Pancreas (tissue), 10 donors: ENCODE measurements at places on chromosomes 11 and 22.

- no peak overlapping the region for H3K27ac ChIP-seq
- no peaks in the 10 kb centered on the region for H3K4me1 ChIP-seq
- no peak for DNase-seq
These were observed 28.3 kb downstream of the ACER3 start for GRCh38 chr11:76888989-76889388.

GRCh38 chr22:34914846-34915245, 151.1 kb upstream of the ISX start:
- no peaks in the 10 kb centered on the region for H3K27me3 ChIP-seq
- no peaks in the 10 kb centered on the region for H3K36me3 ChIP-seq
- H3K4me3 ChIP-seq, result no peak overlapping the region
- DNase-seq, result no peak
- no peaks in the 10 kb centered on the region for H3K4me1 ChIP-seq

DNA sequence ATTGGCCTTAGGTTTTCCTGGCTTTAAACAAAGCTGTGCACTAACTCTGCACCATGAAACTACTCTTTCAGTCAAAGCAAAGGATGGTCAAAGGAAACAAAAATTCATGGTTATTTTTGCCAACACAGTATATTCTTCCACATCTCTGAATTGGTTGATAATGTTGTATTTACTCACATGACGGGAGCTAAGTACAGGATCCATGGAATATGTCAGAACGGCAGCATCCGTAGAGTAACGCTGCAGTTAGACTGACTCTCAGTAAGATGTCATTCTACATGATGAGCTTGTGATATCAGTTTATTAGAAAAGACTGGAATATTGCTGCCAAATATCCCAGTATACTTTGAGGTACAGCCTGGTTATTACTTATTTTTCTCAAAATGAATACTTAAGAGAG, 172.1 kb downstream of the PGR start:
- no peak for DNase-seq
- no peak overlapping the region for H3K4me3 ChIP-seq
- no peaks in the 10 kb centered on the region for H3K4me1 ChIP-seq
- H3K27ac ChIP-seq, result no peak overlapping the region

DNA sequence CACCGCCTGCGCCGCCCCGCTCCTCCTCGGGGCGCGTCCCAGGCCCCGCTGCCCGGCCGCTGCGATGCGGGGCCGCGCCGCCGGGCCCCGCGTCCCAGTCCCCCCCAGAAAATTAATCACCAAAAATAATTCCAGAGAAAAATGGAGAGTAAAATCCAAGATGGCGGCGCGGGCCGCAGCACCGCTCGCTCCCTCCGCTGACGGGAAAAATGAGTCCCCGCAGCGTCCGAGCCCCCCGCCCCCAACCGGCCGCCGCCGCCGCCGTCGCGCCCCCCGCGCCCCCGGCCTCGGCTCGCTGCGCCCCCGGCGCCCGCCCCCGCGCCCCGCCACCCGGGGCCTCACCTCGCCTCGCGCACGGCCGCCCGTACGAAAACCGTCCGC, at the start of gene KMT5B:
KMT5B (minus strand) TSS at position 162 of the 381 bp plus-strand sequence. CDS start 23,220 bp downstream, outside the sequence.
- H3K4me3 ChIP-seq, result peak within 1 kb of the TSS; percentile 72
- H3K27ac ChIP-seq, result peak within 1 kb of the TSS; percentile 99
- H3K27me3 ChIP-seq, result no peaks in the 10 kb centered on the region
- peak; percentile 49 for DNase-seq
- H3K36me3 ChIP-seq, result no peaks in the 10 kb centered on the region

DNA sequence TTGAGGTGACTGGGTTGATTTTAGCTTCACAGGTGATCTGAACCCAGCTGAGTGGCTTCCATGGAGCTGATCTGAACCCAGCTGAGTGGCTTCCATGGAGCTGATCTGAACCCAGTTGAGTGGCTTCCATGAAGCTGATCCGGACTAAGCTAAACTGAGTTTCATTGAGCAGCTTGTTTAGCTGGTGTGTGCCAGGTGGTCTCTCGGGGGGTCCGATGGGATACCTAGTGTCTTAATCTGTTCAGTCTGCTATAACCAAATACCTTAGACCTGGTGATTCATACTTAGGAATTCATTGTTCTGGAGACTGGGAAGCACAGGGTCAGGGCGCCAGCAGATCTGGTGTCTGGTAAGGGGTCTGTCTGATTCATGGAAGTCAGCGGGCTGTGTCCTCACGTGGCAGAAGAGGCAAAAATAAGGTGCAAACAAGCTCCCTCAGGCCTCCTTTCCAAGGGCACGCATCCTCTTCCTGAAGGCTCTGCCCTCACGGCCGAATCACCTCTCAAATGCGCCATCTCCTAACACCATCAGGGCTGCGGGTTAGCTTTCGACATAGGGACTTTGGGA, 52.5 kb upstream of the KCNQ1OT1 start:
- H3K4me1 ChIP-seq, result no peaks in the 10 kb centered on the region
- no peak overlapping the region for H3K27ac ChIP-seq
- H3K36me3 ChIP-seq, result no peaks in the 10 kb centered on the region
- H3K4me3 ChIP-seq, result no peak overlapping the region

DNA sequence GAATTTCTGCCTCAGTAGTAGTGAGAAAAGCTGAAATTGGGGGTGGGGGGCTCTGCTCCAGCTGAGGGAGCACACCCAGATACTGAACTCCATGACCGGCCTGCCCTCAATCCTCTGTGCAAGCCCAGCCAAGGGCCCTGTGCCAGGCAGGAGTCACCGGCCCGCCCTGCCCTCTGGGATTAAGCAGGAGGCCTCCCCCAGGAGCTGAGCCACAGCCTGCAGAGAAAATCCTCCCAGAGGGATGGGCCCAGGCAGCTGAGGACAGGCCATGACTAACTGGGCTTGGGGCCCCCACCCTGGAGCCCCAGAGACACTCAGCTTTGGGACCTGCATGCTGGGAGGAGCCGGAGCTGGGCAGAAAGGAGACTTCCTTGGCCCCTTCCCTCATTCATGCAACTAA, 48.8 kb downstream of the MN1 start:
- no peaks in the 10 kb centered on the region for H3K27me3 ChIP-seq
- H3K36me3 ChIP-seq, result no peaks in the 10 kb centered on the region
- no peak overlapping the region for H3K27ac ChIP-seq
- no peaks in the 10 kb centered on the region for H3K4me1 ChIP-seq
- H3K4me3 ChIP-seq, result no peak overlapping the region
- DNase-seq, result no peak

DNA sequence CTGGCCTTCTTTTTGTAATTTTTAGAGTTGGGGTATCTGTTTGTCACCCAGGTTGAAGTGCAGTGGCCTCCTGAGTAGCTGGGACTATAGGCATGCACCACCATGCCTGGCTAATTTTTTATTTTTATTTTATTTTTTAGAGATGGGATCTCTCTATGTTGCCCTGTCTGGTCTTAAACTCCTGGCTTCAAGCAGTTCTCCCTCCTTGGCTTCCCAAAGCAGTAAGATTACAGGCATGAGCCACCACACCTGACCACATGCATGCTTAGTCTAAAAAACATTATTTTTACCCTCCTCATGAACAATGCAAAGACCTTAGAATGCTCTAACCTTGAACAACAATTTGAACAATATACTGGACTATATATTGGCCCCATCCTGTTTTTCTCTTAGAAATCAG, 22.1 kb upstream of the PITPNB start:
- DNase-seq, result no peak
- H3K27me3 ChIP-seq, result no peaks in the 10 kb centered on the region
- no peaks in the 10 kb centered on the region for H3K4me1 ChIP-seq
- H3K27ac ChIP-seq, result no peak overlapping the region

DNA sequence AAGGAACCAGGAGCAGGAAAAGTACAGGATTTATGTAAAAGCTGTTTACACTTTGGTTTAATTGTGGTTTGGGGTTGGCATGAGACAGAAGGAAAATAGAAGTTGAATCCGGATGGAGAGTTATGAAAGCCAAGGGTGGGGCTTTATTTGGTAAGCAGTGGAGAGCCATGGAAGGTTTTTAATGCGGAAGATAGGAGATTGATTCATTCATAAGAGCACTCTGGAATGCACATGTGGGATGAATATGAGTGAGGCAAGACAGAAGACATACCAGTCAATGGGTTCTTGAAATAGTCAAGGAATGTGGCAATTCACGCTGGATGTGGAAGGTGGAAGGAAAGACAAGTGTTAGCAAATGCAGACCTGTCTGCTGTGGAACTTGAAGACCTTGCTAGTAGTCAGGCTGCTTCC, 9.3 kb upstream of the GLB1L3 start:
- DNase-seq, result no peak
- H3K27me3 ChIP-seq, result no peaks in the 10 kb centered on the region
- H3K4me3 ChIP-seq, result no peak overlapping the region
- H3K36me3 ChIP-seq, result peaks cover 2% of the 10 kb centered on the region
- no peaks in the 10 kb centered on the region for H3K4me1 ChIP-seq
- no peak overlapping the region for H3K27ac ChIP-seq

DNA sequence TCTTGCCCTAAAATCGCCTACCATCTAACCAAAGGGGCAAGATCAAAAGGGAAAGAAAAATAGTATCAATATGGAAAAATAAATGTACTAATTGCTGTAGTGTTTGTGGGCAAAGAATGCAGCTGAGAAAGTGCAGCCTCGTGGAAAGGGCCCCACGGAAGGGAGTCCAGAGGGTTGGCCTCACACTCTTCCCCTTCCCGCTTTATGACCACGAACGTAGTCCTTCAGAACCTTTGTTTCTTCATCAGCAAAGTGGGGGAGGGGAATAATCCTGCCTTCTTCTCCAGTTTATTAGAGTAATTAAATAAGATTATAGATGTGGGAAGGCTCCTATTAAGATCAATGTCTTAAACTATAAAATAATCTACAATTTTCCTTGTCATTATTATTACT, 41.0 kb downstream of the FLI1 start:
- H3K27ac ChIP-seq, result no peak overlapping the region
- H3K27me3 ChIP-seq, result no peaks in the 10 kb centered on the region
- no peak overlapping the region for H3K4me3 ChIP-seq
- no peaks in the 10 kb centered on the region for H3K4me1 ChIP-seq
- no peak for DNase-seq
- no peaks in the 10 kb centered on the region for H3K36me3 ChIP-seq

DNA sequence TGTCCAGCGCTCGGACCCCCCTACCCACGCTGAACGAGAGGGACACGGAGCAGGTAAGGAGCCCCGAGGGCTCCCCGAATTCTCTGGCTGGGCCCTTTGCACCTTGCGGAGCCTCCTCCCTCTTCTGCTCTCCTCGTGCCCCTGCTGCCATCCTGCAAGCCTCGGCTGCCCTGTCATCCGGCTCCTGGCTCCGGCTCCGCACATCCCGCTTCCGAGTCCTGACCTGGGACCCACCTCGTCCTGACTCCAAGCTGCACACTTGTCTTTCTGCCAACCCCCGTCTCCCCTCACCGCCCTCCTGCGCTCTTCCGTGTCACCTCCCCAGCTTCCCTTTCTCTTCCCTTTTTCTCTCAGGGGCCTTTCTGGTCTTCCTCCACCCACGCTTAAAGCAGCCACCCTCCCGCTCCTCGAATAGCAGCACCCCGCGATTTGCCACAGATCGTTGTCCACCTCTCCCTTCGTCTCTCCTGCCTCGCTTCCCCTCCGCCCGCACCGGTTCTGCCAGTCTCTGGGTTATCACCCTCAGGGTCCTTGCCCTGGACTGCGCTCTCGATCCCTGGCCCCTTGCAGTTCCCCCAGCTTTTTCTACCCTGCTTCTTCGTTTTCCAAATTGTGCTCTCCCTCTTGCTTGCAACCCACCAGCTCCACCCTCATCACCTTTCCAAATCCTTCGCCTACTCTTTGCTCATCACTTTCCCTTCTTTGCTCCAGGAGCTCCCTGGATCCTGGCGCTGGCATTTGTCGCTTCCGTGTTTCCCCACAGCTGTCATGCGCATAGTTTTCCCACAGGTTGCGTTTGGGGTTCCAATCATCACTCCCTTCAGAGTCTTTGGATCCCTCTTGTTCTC, 822 bp downstream of the MARK2 start:
- peak; percentile 63 for DNase-seq
- peak overlapping the region; percentile 80 for H3K27ac ChIP-seq
- no peaks in the 10 kb centered on the region for H3K36me3 ChIP-seq
- peak overlapping the region; percentile 89 for H3K4me3 ChIP-seq
- no peaks in the 10 kb centered on the region for H3K27me3 ChIP-seq

DNA sequence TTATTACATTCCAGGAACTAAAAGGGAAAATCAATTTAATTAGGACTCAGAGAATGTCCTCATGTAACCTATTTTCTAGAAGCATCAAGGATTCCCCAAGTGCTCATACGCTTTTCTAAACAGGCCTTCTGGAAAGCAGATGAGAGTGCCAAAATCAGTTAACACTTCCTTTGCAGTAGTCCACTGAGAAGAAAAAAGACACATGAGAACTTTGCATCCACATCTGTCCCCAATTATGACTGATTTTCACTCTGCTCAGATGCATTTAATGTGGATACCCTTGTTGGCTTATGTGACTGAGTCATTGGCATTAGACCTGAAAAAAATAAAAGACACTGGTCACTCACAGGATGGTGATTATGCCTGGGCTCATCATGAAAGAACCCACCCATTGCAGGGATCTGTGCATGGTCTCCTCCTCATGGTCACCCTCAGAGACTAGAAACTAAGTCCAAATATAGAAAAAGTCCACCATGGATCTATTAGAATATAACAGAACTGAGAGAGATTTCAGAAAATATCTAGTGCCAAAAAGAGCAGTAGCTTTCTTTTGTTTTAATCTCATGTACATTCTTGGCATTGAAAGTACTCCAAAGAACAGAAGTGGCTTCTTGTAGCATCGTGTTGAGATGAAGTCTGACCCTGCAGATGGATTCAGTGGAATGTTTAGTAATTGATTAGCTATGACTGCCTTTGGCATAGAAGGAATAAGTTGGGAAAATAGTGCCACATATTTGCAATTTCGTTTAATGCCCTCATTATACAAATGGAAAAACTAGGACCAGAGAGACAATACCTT, 48.8 kb upstream of the FIBIN start:
- H3K4me3 ChIP-seq, result no peak overlapping the region
- no peaks in the 10 kb centered on the region for H3K36me3 ChIP-seq
- no peak overlapping the region for H3K27ac ChIP-seq
- no peak for DNase-seq

GRCh38 chr11:6402561-6402981, 12.3 kb downstream of the SMPD1 start:
- no peak overlapping the region for H3K4me3 ChIP-seq
- no peaks in the 10 kb centered on the region for H3K4me1 ChIP-seq
- H3K36me3 ChIP-seq, result no peaks in the 10 kb centered on the region
- H3K27ac ChIP-seq, result no peak overlapping the region
- DNase-seq, result no peak

DNA sequence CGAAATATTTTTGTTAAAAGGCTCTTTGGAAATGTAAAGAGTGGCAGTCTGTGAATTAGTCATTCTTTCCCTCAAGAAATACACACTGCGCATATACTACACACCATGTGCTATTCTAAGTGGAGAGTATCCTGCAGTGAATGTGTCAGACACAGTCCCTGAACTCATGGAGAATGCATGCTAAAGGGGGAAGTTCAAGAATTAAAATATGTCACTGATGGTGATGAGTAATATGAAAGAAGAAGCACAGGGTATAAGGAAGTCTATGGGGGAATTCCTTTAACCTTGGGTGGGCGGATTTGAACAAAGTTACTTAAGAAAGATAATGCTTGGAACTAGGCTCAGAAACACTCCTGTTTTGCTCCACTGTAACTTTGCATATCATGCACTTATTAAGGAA, 153.0 kb downstream of the LRRC4C start:
- H3K4me1 ChIP-seq, result no peaks in the 10 kb centered on the region
- H3K36me3 ChIP-seq, result no peaks in the 10 kb centered on the region
- no peak for DNase-seq
- no peaks in the 10 kb centered on the region for H3K27me3 ChIP-seq
